ENCODE measurements at places on chromosomes 3 and 15.
A peak's percentile ranks its signal among the peaks of the same experiment; 100 is the strongest.

- no peaks in the 10 kb centered on the region for H3K4me1 ChIP-seq
- no peak for ATAC-seq
- H3K27ac ChIP-seq = no peak overlapping the region
- H3K4me3 ChIP-seq = no peak overlapping the region
- H3K27me3 ChIP-seq = peaks cover 7% of the 10 kb centered on the region
- H3K36me3 ChIP-seq = peaks cover 8% of the 10 kb centered on the region
Observed at GRCh38 chr15:70902107-70902506, 9.5 kb downstream of the LRRC49 start.

- H3K4me1 ChIP-seq = no peaks in the 10 kb centered on the region
- peak; percentile 21 for ATAC-seq
- H3K36me3 ChIP-seq = no peaks in the 10 kb centered on the region
- no peak overlapping the region for H3K4me3 ChIP-seq
- H3K27ac ChIP-seq = no peak overlapping the region
Observed at GRCh38 chr3:19645093-19645492, 288.9 kb downstream of the EFHB start.

- H3K4me1 ChIP-seq = peaks cover 9% of the 10 kb centered on the region
- H3K27me3 ChIP-seq = peaks cover 3% of the 10 kb centered on the region
- peak overlapping the region; percentile 87 for H3K4me3 ChIP-seq
- no peak for ATAC-seq
- H3K27ac ChIP-seq = peak overlapping the region; percentile 89
- H3K36me3 ChIP-seq = peaks cover 43% of the 10 kb centered on the region
Observed at GRCh38 chr15:65028338-65028737, 1.1 kb downstream of the MTFMT start.

DNA sequence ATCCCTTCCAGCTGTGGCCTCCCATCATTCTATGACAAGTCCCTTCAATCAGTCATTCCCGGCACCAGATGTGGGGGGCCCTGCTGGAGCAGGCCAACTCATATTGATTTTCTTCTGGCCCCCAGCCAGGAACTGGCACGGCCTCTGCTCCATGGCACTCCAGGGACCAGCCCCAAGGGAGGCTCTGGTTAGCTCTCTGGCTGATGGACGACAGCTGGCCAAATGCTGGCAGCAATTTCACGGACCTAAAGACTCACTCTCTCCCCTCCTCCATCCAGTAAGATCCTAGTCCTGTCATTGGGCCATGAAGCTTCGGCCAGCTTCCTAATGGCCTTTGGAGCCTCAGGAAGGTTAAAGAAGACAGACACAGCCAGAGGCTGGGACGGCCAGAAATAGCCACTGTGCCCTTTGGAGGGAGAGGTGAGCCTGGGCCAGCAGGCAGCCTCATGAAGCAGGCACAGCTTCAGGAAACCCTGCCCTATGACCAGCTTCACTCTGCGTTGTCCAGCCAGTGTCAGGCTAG, 131.0 kb downstream of the MEX3B start:
- H3K4me3 ChIP-seq = no peak overlapping the region
- no peak for ATAC-seq
- no peaks in the 10 kb centered on the region for H3K4me1 ChIP-seq

DNA sequence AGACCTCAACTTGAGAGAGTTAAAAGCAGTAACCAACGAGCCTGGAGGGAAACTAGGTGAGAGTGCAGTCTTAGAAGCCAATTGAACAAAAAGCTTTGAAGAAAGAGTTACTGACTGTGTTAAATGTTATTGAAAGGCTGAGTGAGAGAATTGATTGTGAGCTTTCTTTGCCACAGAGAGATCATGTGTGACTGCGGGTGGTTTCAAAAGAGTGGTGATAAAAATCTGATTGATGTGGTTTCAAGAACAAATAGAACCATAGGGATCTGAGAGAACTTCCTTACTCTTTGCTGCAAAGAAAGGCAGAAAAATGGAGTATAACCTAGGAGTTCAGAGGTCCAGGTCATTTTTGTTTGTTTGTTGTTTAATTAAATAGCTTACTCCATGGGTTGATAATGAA, 759.9 kb upstream of the ALCAM start:
- no peaks in the 10 kb centered on the region for H3K4me1 ChIP-seq
- H3K4me3 ChIP-seq = no peak overlapping the region
- no peak overlapping the region for H3K27ac ChIP-seq
- peaks cover 11% of the 10 kb centered on the region for H3K27me3 ChIP-seq
- no peak for ATAC-seq

DNA sequence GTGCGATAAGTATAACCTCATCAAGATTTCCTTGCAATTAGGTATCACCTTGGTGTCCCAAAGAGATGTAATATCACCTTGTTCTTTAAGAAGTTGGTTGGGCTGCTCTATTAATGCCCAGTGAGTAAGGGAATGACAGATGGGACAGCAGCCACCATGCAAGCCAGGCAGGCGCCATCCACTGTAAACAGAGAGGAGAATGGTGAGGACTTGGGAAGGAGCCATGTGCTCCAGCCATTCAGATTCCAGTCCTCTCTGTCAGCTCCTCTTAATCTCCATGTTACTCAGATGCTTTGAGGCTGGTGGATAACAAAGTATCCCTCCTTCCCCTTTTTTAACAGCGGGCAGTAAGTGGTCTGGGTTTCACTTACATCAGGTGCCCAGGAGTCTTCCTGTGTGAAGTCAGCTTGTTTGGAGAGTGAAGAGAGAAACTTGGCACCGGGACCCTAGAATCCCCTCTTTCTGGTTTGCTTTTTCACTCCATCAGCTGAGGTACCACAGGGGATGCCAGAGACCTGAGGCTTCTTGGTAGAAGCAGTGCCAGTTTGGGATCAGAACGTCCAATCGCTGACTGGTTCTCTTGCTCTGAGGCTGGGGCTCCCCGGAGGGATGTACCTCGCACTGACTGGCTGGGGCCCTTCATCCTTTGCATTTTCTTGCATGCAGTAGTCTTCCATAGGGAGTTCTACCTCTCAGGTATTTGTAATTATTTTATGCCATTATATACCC, 29.5 kb downstream of the SLCO3A1 start:
- peaks cover 29% of the 10 kb centered on the region for H3K4me1 ChIP-seq
- no peaks in the 10 kb centered on the region for H3K27me3 ChIP-seq
- no peak for ATAC-seq
- no peaks in the 10 kb centered on the region for H3K36me3 ChIP-seq
- no peak overlapping the region for H3K4me3 ChIP-seq

DNA sequence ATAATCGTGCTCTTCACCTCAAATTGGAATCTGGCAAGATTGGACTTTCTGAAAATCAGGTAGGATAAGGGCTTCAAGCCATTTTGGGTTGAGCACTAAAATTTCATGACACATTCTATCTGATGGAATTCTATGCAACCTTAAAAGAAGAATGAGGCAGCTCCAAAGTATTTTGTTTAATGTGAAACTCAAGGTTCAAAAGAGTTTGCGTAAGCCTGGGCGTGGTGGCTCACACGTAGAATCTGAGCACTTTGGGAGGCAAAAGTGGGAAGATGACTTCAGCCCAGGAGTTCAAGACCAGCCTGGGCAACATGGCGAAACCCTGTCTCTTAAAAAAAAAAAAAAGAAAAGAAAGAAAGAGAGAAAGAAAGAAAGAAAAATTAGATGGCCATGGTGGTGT, 3.6 kb upstream of the PLA1A start:
- ATAC-seq = no peak
- no peaks in the 10 kb centered on the region for H3K27me3 ChIP-seq
- no peaks in the 10 kb centered on the region for H3K36me3 ChIP-seq
- peaks cover 14% of the 10 kb centered on the region for H3K4me1 ChIP-seq
- H3K4me3 ChIP-seq = no peak overlapping the region

GRCh38 chr3:129070086-129070885, 9.7 kb downstream of the GP9 start:
- H3K27me3 ChIP-seq = peaks cover 15% of the 10 kb centered on the region
- H3K27ac ChIP-seq = no peak overlapping the region
- no peak overlapping the region for H3K4me3 ChIP-seq
- ATAC-seq = no peak
- no peaks in the 10 kb centered on the region for H3K4me1 ChIP-seq

DNA sequence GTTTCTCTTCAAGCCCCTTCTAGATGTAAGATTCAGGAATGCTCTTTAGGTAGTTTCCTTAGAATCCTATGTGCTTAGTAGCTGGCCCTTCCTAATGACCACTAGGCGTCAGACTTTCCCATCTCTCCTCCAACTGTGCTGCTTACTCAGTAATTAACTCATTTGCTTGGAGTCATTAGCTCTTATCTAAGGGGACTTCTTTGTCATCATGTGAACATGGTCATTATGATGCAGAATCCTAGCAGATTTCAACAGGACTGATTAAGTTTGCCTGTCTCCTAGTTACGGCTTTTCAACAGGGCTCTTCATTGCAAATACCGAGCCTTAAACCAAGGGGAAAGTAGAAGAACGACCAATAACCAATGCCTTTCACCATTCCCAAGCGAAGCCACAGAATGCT, 46.4 kb downstream of the GJD2 start:
- H3K27me3 ChIP-seq = peaks cover 27% of the 10 kb centered on the region
- H3K36me3 ChIP-seq = no peaks in the 10 kb centered on the region
- ATAC-seq = no peak
- no peaks in the 10 kb centered on the region for H3K4me1 ChIP-seq
- no peak overlapping the region for H3K4me3 ChIP-seq
- H3K27ac ChIP-seq = no peak overlapping the region

GRCh38 chr3:15812183-15812582, 14.4 kb upstream of the ANKRD28 start:
- peaks cover 23% of the 10 kb centered on the region for H3K4me1 ChIP-seq
- no peak overlapping the region for H3K4me3 ChIP-seq
- no peaks in the 10 kb centered on the region for H3K27me3 ChIP-seq
- no peak overlapping the region for H3K27ac ChIP-seq

All from activated T-helper 17 cell treated with anti-CD3 and anti-CD28 coated beads, Interleukin-2, amount 50 U/mL, for 72 hours (primary cell).